ENCODE measurements at places on chromosomes 6 and 20.

- DNase-seq = no peak
Measured at GRCh38 chr20:44394702-44395460, 39.4 kb downstream of the HNF4A start.

DNA sequence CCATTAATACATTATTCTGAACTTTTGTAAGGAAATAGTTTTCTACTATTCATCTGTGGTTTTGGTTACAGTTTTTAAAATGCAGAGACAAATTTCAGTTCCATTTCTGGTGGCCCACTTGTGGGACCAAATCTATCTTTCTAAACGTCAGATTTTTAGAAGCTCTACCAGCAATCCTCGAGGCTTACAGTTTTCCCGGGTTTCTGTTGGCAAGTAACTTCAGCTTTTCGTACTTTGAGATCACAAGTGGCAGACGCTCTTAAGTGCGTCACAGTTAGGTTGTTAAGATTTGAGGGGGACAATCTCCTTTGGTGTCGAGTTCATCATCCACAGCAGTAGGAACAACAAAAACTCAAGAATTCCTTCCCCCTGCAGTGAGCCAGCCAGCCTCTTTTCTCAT is 60.0 kb downstream of the JARID2 start:
- no peak for DNase-seq

DNA sequence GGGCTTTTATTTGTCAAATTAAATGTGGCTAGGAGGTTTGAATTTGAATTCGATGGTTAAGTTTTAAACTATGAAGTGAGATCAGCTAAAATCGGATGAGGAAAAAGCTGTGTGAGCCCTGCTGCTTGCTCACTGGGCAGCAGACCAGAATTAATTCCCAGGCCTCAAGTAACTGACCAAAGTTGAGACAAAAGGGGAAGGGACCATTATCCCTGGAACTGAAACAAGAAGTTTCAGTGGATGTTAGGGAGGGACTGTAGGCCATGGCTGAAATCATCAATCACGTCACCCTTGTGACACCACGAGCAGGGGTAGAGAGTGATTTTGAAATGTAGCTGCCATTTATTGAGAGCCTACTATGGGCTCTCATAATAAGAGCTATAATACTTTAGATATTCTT is 7.0 kb upstream of the PRSS35 start:
- DNase-seq = no peak

DNA sequence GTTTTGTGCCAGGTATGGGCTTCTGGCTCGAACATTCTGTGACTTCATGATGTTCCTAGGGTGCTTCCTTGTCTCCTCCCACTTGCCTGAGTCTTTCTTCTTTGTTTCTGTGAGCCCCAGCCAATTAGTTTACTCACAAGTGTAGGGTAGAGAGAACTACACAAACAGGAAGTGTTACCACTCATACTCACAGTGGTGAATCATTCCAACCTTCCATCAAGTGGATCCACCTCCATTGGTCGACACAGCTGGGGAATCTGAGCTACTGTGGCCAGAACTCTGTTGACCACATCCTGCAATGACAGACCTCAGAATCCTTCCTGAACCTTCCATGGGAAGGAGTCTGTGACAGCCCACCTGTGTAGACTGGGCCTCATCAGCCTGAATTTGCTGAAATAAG is 76.8 kb downstream of the UNC5CL start:
- no peak for DNase-seq

- no peak for DNase-seq
Measured at GRCh38 chr6:135283926-135284325, 102.8 kb downstream of the MYB start.

DNA sequence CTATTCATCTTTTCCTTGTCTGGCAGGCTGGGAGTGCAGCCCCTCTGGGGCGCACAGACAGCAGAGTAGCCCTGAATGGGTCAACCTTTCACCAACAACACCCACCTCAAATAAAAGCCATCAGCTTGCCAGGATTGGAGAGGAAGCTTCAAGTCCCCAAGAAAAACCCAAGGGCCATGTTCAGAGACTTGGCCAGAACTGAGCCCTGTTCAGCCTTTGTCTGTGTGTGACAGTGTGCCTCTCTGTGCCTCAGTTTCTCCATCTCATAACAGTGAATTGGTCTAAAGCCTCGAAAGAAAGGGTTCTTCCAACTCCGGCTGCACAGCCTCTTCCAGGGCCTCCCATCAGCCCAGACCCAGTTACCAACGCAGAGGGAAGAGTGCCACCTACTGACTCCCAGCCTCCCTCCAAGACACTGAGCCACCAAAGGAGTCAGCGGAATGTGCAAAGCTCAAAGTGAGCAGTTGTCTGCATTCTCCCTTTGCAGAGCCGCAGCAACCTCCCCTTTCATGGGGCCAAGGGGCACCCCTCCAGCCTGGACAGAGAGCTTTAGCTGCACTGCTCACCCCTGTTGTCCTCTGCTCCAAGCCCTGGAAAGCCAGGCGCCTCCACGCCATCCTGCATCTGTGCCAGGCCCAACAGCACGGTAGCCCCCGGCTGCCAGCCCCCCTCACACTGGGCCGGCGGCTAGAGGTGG is 82.7 kb upstream of the TOP1 start:
- DNase-seq = peak; percentile 86

DNA sequence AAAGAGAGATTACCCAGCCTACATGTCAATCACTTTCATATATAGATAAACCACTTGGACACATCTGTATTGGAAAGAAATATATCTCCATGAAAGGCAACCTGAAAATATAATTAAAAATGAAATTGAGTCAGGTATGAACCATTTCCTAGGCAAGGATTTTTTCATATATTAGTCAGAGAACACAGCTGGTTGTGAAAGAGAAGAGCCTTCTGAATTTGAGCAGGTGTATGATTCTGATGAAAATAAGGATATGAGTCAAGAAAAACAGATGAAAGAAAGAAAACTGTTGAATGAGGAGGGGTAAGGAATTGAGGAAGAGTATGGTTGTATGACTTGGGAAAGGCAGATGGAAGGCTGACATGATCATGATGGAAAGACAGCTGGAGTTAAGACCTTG is 441.1 kb downstream of the HAO1 start:
- DNase-seq = no peak

DNA sequence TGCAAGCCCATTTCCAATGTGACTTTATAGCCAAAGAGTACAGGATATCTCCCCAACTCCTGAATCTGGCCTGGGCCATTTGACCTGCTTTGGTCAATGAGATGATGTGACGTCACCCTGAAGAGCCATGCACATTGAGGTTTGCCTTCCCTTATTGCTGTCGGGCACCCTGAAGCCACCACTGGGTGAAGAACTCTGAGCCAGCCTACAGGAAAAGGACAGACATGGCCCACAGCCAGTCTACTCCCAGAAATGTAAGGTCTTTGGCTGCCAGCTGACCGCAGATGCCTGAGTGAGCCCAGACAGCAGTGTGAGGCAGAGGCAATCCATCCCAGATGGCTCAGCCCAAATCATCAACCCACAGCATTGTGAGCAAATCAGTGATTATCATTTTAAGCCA is 3.7 kb upstream of the SYNDIG1 start:
- no peak for DNase-seq

DNA sequence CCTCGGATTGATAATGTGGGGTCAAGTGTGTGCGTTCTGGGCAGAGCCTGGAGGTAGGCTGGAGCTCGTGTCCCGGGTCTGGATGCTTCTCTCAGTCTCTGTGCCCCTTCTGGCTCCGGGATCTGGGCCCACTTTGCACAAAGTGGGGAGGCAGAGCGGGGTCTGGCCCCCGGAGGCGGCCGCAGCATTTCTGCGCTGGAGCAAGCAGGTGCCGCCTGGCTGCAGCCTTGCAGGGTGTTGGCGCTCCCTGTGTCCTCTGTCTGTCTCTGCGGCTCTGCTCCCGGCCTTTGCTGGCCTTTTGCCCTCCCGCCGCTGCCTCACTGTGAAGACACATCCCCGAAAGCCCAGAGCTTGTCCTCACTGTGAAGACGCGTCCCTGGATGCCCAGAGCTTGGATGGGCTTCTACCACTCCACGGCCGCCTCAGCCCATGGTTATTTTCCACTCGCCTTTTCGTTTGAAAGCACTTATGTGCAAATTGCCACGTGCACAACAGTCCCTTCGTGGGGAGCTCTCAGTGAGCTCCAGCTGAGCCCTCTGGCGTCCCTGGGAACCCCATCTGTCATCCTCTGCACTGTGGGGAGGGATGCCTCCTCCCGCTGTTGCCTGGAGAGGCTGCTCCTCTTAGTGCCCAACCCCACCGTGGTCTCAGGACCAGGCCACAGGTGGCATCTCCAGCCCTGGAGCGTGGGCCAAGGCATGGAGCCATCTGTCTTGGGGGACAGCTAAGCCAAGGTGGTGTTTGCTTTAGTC is 17.4 kb downstream of the SLCO4A1 start:
- DNase-seq = no peak

- no peak for DNase-seq
Measured at GRCh38 chr6:36642913-36643817, 35.3 kb upstream of the CDKN1A start.

DNA sequence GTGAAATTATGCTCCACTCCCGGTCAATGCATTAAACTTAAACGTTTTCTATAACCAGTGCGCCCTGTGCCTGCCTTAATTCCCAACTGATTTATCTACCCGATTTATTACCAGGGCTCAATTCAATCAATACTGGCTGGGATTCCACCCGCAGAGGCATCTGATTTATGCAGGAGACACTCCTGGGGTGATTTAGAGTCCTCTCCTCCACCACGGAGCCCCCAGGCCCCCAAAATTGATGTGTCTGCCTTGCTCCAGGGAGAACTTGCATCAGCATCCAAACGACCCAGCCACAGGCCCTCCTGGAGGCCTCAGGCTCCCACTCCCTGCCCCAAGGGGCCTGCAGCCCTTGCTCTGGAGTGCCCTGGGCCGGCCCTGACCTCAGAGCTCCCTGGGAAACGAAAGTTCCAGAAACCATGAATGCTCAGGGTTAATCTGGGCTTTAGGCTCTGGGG is 29.5 kb downstream of the ANKRD60 start:
- DNase-seq = no peak

- no peak for DNase-seq
Measured at GRCh38 chr20:51614687-51615086, 72.2 kb upstream of the NFATC2 start.

- DNase-seq = no peak
Measured at GRCh38 chr20:49941456-49941855, 5.3 kb downstream of the RNF114 start.

GRCh38 chr6:109087661-109088264 is 6.9 kb downstream of the SESN1 start:
- DNase-seq = no peak

GRCh38 chr6:106163966-106164877 is 78.1 kb downstream of the PRDM1 start:
- no peak for DNase-seq

- DNase-seq = no peak
Measured at GRCh38 chr20:63042448-63043071, 35.8 kb upstream of the BHLHE23 start.

DNA sequence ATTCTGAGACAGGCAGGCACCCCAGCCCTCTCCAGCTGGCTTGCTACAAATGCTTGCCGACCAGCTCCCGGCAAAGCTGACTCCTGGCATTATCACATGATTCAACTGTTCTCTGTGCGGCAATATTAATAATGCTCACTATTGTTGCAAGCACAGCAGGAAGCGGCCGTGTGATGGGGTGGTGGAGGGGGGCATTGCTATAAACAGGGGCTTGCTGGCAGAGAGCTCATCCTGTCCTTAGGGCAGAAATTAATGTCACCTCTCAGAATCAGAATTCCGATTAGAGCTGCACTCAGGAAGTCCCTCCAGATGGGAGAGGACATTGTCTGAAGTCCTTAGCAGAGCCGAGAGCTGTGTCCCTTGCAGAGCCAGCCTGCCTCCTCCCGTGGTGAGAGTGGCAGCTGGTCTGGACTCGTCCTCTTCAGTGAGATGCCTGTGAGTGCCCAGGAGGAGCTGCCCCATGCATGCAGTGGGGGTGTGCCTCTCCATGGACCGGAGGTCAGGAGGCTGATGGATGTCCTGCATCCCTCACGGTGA is 162.5 kb downstream of the CDH4 start:
- DNase-seq = no peak

GRCh38 chr6:165863801-165864200 is 200.8 kb upstream of the PDE10A start:
- no peak for DNase-seq

DNA sequence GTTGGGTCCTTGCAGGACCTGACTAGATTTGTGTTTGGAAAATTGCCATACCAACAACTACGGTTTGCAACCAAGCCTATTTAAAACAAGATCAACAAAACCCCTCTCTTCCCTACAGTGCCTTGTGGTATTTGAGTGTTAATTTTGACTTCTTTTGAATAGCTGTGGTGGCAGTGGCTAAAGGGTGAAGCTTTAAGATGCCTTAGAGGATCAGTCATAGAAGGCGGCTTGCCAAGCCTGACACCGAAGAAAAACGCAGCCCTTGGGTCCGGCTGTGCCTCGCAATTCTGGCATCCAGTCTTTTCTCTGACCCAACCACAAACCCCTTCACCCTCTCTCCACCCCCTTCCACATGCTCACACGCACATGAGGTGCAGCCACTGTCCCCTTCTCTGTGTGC is 32.6 kb downstream of the BMP6 start:
- DNase-seq = no peak

- DNase-seq = no peak
Measured at GRCh38 chr20:48877304-48877703, 44.2 kb upstream of the ARFGEF2 start.

DNA sequence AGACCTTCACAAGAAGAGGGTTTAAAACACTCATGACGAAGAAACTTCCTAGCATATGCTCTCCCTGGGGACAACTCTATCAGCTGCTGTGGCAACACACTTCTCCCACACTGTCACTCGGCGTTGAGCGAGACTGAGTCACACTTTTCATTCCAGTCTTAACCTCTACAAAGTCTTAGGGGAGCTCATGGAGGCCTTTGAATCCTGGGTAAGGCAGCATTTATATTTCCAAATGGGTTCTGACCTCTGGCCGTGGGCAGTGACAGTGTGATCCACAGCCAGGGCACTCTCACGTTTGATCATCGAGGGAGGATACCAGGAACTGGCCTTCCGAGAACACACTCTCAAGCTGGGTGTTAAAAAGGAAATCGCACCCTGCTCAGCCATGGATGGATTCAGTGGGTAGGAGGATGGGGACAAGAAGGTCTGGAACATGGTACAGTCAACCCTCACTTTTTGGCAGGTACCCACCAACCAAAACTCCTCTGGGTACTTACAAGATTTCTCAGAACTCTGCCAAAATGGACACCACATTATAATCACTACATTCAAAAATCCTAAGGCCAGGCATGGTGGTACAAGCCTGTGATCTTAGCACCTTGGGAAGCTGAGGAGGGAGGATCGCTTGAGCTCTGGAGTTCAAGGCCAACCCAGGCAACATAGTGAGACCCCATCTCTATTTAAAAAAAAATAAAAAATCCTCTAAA is 19.6 kb downstream of the RRBP1 start:
- no peak for DNase-seq

- DNase-seq = no peak
Measured at GRCh38 chr6:33248643-33248931, 23.1 kb downstream of the VPS52 start.

GRCh38 chr6:100462706-100463629 is 1.8 kb downstream of the SIM1 start:
- DNase-seq = no peak

DNA sequence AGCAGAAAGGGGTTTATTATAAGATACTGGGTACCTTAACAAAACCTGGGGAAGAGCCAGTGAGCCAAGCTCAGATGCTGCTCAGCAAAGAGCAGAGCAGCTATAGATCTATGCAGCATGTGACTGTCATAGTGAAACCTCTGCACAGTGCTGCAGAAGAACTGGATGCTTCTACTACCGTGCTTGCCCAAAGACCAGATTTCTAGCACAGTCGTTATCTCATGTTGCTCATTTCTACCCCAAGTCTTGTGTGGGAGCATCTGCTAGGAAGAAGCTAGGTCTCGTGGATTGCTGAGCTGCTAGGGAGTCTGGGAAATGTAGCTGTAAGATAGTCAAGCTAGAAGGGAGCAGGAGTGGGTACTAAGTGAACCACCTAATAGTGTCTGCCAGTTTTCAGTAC is 31.7 kb upstream of the GNRH2 start:
- DNase-seq = no peak

Data from NT2/D1 (cell line).